Glutamatergic neuron (in vitro differentiated cells): ENCODE measurements at places on chromosomes 2 and 18. TPM values are rescaled to one million over a fixed set of nuclear protein-coding genes. Genes with fewer than 3 reads are reported as not detected.

- peaks cover 2% of the 10 kb centered on the region for H3K4me1 ChIP-seq
- H3K36me3 ChIP-seq = peaks cover 5% of the 10 kb centered on the region
- DNase-seq = no peak
- H3K4me3 ChIP-seq = no peak overlapping the region
- H3K27ac ChIP-seq = no peak overlapping the region
These were observed 158.5 kb upstream of the LMAN1 start for GRCh38 chr18:59517446-59518165.

DNA sequence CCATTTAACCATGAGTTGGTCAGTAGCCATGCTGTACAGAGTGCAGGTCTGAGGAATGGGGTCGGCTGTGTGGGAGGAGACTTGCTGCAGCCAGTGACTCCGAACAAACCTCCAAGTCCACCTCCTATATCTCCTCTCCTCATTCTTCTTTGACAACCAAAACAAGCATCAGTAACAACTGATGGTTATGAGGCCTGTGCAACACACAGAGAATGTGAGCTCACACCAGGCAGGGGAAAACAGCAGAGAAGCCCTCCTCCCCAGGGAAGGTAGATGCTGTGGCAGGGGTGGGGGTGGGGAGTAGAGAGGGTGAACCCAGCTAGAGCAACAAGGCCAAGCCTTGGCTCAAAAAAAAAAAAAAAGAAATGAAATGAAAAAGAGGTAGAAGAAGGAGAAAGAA lies 12.3 kb upstream of the CNGA3 start:
- H3K4me3 ChIP-seq = peak overlapping the region; percentile 64
- DNase-seq = no peak
- peak overlapping the region; percentile 33 for H3K27ac ChIP-seq
- peaks cover 10% of the 10 kb centered on the region for H3K36me3 ChIP-seq
- H3K27me3 ChIP-seq = peaks cover 3% of the 10 kb centered on the region
- H3K4me1 ChIP-seq = peaks cover 19% of the 10 kb centered on the region

GRCh38 chr18:57780706-57781347 lies 22.3 kb downstream of the ATP8B1 start:
- H3K27me3 ChIP-seq = no peaks in the 10 kb centered on the region
- no peak overlapping the region for H3K4me3 ChIP-seq
- no peaks in the 10 kb centered on the region for H3K36me3 ChIP-seq
- DNase-seq = no peak
- no peak overlapping the region for H3K27ac ChIP-seq
- H3K4me1 ChIP-seq = peaks cover 3% of the 10 kb centered on the region

DNA sequence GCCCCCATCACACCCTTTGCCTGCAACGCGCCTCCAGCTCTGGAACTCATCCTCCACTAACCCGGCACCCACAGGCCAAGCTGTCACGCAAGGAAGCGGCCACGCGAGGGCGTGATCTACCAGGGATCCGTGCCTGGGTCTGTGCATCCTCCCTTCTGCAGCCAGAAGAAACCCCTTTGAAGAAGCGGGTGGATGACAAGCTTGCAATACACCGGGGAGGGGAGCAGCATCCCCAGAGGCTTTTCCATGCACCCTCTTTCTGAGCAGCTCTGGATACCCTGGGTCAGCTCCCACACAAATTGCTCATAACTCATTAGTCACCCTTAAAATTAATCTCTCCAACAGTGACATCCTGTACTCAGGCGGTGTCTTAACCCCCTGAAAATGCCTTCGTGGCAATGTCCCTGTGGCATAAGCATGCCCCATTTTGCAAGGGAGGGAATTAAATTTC lies 47.6 kb downstream of the PDCL3 start:
- H3K4me1 ChIP-seq = no peaks in the 10 kb centered on the region
- no peak overlapping the region for H3K27ac ChIP-seq

DNA sequence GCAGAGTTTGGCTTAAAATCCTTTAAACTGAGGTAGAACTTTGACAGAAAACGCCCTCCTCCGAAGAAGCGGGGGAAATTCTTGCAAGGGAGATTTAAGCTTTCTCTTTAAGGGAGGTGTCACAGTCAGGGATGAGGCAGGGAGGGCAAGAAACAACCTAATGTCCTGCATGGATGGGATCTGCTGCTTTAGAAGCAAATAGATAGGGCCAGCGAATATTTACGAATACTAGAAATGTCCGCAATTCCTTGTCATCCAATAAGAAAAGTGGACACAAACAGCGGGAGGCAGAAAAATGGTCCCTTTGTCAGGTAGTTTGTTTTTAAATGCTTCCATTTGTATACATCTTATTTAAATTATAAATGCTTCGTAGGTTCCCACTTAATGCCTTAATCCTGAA lies 12.0 kb downstream of the MEIS1 start:
- peak overlapping the region; percentile 72 for H3K4me3 ChIP-seq
- H3K4me1 ChIP-seq = peaks cover 3% of the 10 kb centered on the region
- H3K36me3 ChIP-seq = no peaks in the 10 kb centered on the region
- peaks cover 18% of the 10 kb centered on the region for H3K27me3 ChIP-seq

DNA sequence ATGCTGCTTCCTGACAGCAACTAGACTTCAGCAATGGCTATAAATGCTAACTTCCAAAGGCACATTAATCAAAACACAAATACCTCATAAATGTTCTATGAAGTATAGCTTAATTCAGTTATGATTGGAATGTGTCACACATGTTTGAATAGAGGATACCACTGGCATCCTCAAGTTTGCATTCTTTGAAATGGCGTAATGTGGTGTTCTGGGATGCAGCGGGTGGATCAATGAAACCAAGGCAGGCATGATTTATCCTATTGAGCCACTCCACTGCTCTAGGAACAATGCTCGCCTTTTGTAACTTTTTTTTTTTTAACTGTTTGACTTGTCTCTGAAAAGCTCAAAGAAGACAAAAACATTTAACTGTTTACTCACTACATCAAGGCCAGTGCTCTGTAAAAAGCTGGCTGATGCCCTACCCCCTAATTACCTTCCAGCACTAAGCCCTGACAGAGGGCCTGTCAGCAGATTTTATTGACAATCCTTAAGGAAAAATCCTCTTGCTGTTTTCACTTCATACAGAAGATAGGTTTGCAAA lies 278.8 kb upstream of the SESTD1 start:
- H3K27me3 ChIP-seq = peaks cover 1% of the 10 kb centered on the region
- H3K4me1 ChIP-seq = no peaks in the 10 kb centered on the region
- H3K36me3 ChIP-seq = no peaks in the 10 kb centered on the region
- no peak overlapping the region for H3K27ac ChIP-seq

GRCh38 chr18:7642331-7642890 lies 75.3 kb downstream of the PTPRM start:
- H3K27ac ChIP-seq = no peak overlapping the region
- no peak for DNase-seq

DNA sequence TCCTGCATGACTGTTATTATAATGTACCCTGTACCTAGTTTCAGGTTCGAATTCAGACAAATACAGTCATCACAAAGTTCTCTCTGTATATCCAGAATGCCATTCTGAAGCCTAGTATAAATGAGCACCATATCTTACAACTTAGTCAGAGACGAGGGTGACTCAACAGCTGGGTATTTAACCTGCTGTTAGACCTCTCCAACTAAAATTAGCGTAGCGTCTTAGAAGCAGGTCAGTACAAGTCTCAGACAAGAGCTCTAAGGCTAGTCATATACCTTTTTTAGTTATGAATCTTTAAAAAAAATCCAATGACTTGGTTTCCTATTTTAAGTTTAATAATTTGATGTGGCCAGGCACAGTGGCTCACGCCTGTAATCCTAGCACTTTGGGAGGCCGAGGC lies 74.1 kb downstream of the CABYR start:
- no peak overlapping the region for H3K27ac ChIP-seq
- no peak overlapping the region for H3K4me3 ChIP-seq
- DNase-seq = no peak
- H3K36me3 ChIP-seq = no peaks in the 10 kb centered on the region
- H3K4me1 ChIP-seq = peaks cover 6% of the 10 kb centered on the region
- no peaks in the 10 kb centered on the region for H3K27me3 ChIP-seq

DNA sequence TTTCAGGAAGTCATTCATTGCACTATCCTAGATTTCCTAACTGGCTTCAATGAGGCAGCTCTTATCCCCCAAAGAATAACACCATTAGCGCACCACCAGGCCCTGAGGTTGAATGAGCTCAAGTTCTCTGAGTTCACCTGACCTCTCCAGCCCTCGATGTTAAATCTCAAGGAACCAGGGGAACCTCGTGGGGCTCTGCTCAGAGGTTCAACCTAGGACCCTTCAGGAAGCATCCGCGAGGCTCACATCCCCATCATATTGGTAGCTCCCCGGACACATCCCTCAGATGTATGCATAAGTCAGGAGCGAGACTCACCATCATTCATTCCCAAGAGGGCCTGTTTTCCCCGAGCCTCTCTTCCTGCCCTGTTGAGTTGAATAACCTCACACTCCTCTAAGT lies 145.6 kb upstream of the KLHL29 start:
- H3K36me3 ChIP-seq = no peaks in the 10 kb centered on the region
- no peak overlapping the region for H3K4me3 ChIP-seq
- peaks cover 22% of the 10 kb centered on the region for H3K4me1 ChIP-seq
- peaks cover 7% of the 10 kb centered on the region for H3K27me3 ChIP-seq

GRCh38 chr2:65820454-65820853 lies 388.1 kb upstream of the SPRED2 start:
- DNase-seq = no peak
- no peaks in the 10 kb centered on the region for H3K4me1 ChIP-seq
- H3K27me3 ChIP-seq = no peaks in the 10 kb centered on the region
- H3K36me3 ChIP-seq = no peaks in the 10 kb centered on the region
- H3K27ac ChIP-seq = no peak overlapping the region

Gene POMC
- 0.29 TPM for total RNA-seq

Gene MSTN
- total RNA-seq = not detected

Gene PLA2R1
- 0.34 TPM for total RNA-seq
